T-cell (primary cell): ENCODE measurements at places on chromosomes 16 and 17. TPM values are rescaled to one million over a fixed set of nuclear protein-coding genes. Genes with fewer than 3 reads are reported as not detected.

DNA sequence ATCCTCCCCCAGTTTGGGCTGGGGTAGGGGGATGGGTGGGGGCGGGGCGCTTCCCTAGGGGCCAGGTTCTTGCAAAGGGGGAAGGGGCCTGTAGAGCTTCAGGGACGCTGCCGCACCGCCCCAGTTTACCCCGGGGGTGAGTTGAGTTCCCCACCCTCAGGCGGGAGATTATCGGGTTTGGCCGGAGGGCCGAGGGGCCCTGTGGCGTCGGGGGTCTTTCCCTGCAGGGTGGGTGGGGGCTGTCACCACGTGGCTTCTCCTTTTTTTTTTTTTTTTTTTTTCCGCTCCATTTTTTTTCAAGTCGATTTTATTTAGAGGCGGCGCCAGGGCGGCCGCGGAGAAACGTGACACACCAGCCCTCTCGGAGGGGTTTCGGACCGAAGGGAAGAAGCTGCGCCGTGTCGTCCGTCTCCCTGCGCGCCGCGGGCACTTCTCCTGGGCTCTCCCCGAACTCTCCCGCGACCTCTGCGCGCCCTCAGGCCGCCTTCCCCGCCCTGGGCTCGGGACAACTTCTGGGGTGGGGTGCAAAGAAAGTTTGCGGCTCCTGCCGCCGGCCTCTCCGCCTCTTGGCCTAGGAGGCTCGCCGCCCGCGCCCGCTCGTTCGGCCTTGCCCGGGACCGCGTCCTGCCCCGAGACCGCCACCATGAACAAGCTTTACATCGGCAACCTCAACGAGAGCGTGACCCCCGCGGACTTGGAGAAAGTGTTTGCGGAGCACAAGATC is at the start of gene IGF2BP1:
Gene IGF2BP1 (plus strand): TSS at position 283 of the 724 bp plus-strand sequence. CDS start 361 bp downstream, at position 644.
- H3K4me1 ChIP-seq, result peaks cover 16% of the 10 kb centered on the region
- peak; percentile 18 for DNase-seq
- no peak within 1 kb of the TSS for H3K27ac ChIP-seq
- H3K36me3 ChIP-seq, result no peaks in the 10 kb centered on the region

- H3K4me1 ChIP-seq, result peaks cover 14% of the 10 kb centered on the region
- H3K36me3 ChIP-seq, result peaks cover 6% of the 10 kb centered on the region
- H3K27ac ChIP-seq, result no peak overlapping the region
- no peaks in the 10 kb centered on the region for H3K27me3 ChIP-seq
- no peak for DNase-seq
Measured at GRCh38 chr17:75909051-75909811, 4.5 kb upstream of the MRPL38 start.

GRCh38 chr17:82989881-82990280 is 89.5 kb upstream of the METRNL start:
- no peak overlapping the region for H3K4me3 ChIP-seq
- no peak for DNase-seq
- no peak overlapping the region for H3K27ac ChIP-seq
- H3K4me1 ChIP-seq, result peaks cover 16% of the 10 kb centered on the region
- H3K27me3 ChIP-seq, result no peaks in the 10 kb centered on the region
- no peaks in the 10 kb centered on the region for H3K36me3 ChIP-seq

DNA sequence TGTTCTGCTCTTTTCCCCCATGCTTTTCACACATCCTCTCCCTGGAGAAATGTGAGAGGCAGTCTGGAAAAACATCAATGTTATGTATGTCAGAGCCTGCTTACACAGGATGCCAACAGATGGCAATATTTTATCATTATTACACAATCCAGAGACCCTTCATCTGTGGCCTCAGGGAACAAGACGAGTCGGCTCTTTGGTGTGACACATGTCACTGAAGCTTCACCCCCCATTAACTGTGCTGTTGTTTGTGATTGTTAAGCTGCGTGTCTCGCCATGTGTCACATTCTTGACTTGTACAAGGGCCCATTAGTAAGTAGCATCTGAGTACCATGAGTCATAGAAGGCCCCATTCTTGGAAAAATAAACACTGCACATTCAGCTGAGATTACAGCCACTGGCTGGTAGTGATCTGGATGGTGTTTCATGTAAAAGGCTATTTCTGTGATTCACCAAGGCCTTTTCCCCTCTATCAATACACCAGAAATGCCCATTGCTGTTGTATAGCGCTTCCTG is 682.1 kb upstream of the SOX9 start:
- H3K4me1 ChIP-seq, result no peaks in the 10 kb centered on the region
- DNase-seq, result no peak
- H3K4me3 ChIP-seq, result no peak overlapping the region

DNA sequence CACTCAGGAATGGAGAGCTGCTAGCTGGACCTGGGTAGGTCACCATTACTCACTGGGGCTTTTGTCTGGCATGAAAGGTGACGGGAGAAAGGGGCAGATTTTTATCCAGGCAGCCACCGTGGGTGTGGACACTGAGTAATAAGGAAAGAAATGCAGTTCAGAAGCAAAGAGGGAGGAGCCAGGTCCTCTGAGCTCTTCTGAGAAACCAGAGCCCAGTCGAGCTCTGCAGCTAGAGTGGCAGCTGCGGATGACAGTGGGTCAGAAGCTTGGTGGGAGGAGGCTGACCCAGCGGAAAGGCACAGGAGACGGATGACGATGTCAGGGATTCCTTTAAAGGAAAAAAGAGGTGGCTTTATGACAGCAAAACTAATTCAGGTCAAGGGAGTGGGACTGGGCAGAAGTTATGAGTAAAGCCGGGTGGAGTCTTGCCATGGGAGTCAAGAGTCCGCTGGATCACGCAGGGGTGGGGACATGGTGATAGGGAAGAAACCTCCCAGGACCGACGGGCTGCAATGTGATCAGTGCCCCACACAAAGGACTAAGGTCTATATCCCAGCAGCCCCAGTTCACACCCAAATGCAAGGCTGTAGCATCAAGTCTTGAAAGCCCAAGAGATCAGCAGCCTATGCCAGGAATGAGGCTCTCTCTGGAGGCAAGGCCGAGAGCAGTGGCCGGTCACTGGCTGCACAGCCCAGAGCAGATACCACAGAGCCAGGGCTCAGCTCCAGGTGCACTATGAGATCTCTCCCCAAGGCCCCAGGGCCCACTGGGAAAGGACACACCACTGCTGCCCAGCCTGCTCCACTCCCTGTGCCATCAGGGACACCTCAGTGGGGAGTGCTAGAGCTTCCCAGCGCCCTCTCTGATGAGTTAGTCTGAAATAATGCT is 6.3 kb upstream of the MNT start:
- no peak overlapping the region for H3K4me3 ChIP-seq
- no peak overlapping the region for H3K27ac ChIP-seq
- H3K27me3 ChIP-seq, result no peaks in the 10 kb centered on the region

- H3K4me1 ChIP-seq, result peaks cover 43% of the 10 kb centered on the region
- peaks cover 11% of the 10 kb centered on the region for H3K36me3 ChIP-seq
- H3K4me3 ChIP-seq, result peak overlapping the region; percentile 52
- no peak for DNase-seq
- H3K27me3 ChIP-seq, result no peaks in the 10 kb centered on the region
Measured at GRCh38 chr17:7839190-7839875, 5.3 kb downstream of the KDM6B start.

- no peaks in the 10 kb centered on the region for H3K4me1 ChIP-seq
- peaks cover 17% of the 10 kb centered on the region for H3K36me3 ChIP-seq
- DNase-seq, result no peak
- H3K27ac ChIP-seq, result no peak overlapping the region
Measured at GRCh38 chr16:11042191-11042590, 97.8 kb downstream of the CLEC16A start.

DNA sequence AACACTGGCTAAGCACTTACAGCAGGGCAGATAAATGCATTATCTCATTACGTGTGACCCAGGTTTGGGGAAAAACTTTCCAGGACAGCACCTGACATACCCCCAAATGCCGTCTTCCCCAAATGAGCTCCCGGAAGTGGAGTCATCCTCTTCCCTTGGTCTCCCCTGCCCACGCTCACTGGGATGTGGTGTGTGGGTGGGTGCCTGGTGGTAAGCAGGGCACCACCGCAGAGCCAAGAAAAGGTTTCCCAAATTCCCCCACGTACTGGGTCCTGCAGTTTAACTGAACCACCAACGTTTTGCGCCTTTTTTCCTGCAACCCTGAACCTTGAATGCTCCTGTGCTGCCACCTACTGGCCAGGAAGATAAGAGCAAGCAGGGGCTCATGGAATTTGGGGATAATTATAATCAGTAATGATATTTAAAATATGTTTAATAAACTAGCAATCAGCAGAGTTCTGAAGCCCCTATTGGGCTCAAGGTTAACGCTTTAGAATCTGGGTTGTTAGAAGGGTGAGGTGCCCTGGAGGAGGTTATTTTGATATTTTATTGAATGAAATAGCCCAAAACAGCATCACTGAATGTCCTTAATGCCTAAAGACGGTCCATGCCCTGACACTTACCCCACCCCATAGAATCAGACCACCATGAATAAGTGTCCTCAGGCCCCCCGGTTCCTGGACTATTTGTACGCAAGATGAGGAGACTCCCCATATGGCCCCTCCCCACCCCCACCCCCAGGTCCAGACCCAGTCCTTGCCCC is 8.0 kb downstream of the SPPL2C start:
- H3K27ac ChIP-seq, result no peak overlapping the region
- H3K4me1 ChIP-seq, result no peaks in the 10 kb centered on the region
- DNase-seq, result peak; percentile 26
- no peaks in the 10 kb centered on the region for H3K27me3 ChIP-seq
- H3K36me3 ChIP-seq, result no peaks in the 10 kb centered on the region

GRCh38 chr17:4588391-4588790 is 4.1 kb downstream of the SMTNL2 start:
- H3K27ac ChIP-seq, result no peak overlapping the region
- H3K4me3 ChIP-seq, result no peak overlapping the region
- peaks cover 5% of the 10 kb centered on the region for H3K4me1 ChIP-seq
- DNase-seq, result no peak

DNA sequence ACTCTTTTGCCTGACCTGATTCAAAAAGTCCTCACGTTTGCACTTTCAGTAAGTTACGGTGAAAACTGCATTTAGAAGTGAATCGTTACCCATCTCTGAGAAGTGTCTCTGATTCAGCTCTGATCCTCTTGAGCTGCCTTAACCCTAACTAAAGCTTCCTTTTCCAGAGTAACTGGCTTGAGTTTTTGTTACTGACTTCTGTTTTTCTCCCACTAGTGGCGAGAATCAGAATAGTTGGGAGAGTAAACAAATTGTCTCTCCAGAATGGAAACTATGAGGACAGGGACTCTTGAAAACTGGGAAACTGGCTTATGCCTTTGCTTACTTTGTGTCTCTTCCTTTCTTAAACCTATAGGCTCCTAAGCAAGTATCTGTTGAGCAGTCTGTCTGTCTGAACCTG is 31.3 kb upstream of the KPNB1 start:
- no peaks in the 10 kb centered on the region for H3K4me1 ChIP-seq
- H3K27me3 ChIP-seq, result no peaks in the 10 kb centered on the region
- peaks cover 72% of the 10 kb centered on the region for H3K36me3 ChIP-seq
- DNase-seq, result no peak
- no peak overlapping the region for H3K27ac ChIP-seq

GRCh38 chr17:29240968-29241963 is 5.4 kb upstream of the CRYBA1 start:
- DNase-seq, result no peak
- no peak overlapping the region for H3K4me3 ChIP-seq
- H3K4me1 ChIP-seq, result no peaks in the 10 kb centered on the region
- no peaks in the 10 kb centered on the region for H3K36me3 ChIP-seq
- H3K27ac ChIP-seq, result no peak overlapping the region
- H3K27me3 ChIP-seq, result no peaks in the 10 kb centered on the region

GRCh38 chr17:73838815-73839214 is 194.6 kb upstream of the SDK2 start:
- DNase-seq, result no peak
- H3K4me1 ChIP-seq, result no peaks in the 10 kb centered on the region
- H3K4me3 ChIP-seq, result no peak overlapping the region
- H3K27ac ChIP-seq, result no peak overlapping the region
- no peaks in the 10 kb centered on the region for H3K27me3 ChIP-seq

GRCh38 chr17:72295916-72296315 is 175.1 kb downstream of the SOX9 start:
- no peak for DNase-seq
- H3K4me1 ChIP-seq, result no peaks in the 10 kb centered on the region
- H3K27ac ChIP-seq, result no peak overlapping the region
- no peaks in the 10 kb centered on the region for H3K27me3 ChIP-seq
- H3K36me3 ChIP-seq, result no peaks in the 10 kb centered on the region

- H3K4me3 ChIP-seq, result peak overlapping the region; percentile 90
- peaks cover 19% of the 10 kb centered on the region for H3K4me1 ChIP-seq
- no peaks in the 10 kb centered on the region for H3K36me3 ChIP-seq
- DNase-seq, result peak; percentile 13
- H3K27me3 ChIP-seq, result no peaks in the 10 kb centered on the region
Measured at GRCh38 chr17:57086069-57086930, 1.3 kb downstream of the AKAP1 start.

- no peaks in the 10 kb centered on the region for H3K36me3 ChIP-seq
- H3K4me3 ChIP-seq, result no peak overlapping the region
- DNase-seq, result no peak
- H3K27ac ChIP-seq, result no peak overlapping the region
- H3K27me3 ChIP-seq, result peaks cover 4% of the 10 kb centered on the region
Measured at GRCh38 chr17:27276653-27277156, 17.2 kb upstream of the WSB1 start.

- no peak overlapping the region for H3K27ac ChIP-seq
- H3K4me1 ChIP-seq, result no peaks in the 10 kb centered on the region
- DNase-seq, result no peak
- H3K4me3 ChIP-seq, result no peak overlapping the region
- no peaks in the 10 kb centered on the region for H3K36me3 ChIP-seq
Measured at GRCh38 chr17:34172390-34172918, 82.6 kb upstream of the CCL2 start.

- no peak for DNase-seq
- no peaks in the 10 kb centered on the region for H3K27me3 ChIP-seq
- H3K27ac ChIP-seq, result peak overlapping the region; percentile 71
- peaks cover 12% of the 10 kb centered on the region for H3K36me3 ChIP-seq
- H3K4me1 ChIP-seq, result peaks cover 29% of the 10 kb centered on the region
Measured at GRCh38 chr16:28846933-28847273, 755 bp upstream of the TUFM start.

- H3K36me3 ChIP-seq, result no peaks in the 10 kb centered on the region
- no peaks in the 10 kb centered on the region for H3K4me1 ChIP-seq
- H3K27ac ChIP-seq, result no peak overlapping the region
- DNase-seq, result no peak
Measured at GRCh38 chr17:45656527-45657181, 127.5 kb upstream of the CRHR1 start.

DNA sequence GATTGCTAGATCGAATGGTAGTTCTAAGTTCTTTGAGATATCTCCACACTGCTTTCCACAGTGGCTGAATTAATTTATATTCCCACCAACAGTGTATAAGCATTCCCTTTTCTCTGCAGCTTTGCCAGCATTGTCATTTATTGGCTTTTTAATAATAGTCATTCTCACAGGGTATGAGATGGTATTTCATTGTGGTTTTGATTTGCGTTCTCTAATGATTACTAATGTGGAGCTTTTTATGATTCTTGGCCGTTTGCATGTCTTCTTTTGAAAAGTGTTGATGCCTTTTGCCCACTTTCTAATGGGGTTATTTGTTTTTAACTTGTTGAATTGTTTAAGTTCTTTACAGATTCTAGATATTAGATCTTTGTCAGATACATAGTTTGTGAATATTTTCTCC is 36.5 kb upstream of the BCAS3 start:
- no peak for DNase-seq
- H3K4me1 ChIP-seq, result no peaks in the 10 kb centered on the region
- H3K27ac ChIP-seq, result no peak overlapping the region

The C17orf67 gene
- 5.1 TPM for total RNA-seq

The CCL17 gene
- 0.93 TPM for total RNA-seq

The CPHXL gene
- total RNA-seq, result not detected

The PRSS22 gene
- total RNA-seq, result 2.6 TPM

The SMIM36 gene
- total RNA-seq, result not detected

The ESRP2 gene
- total RNA-seq, result 0.47 TPM

The CCL7 gene
- not detected for total RNA-seq

The CTRB1 gene
- total RNA-seq, result 8.3 TPM
